ENCODE measurements at places on chromosomes 12 and 14.

DNA sequence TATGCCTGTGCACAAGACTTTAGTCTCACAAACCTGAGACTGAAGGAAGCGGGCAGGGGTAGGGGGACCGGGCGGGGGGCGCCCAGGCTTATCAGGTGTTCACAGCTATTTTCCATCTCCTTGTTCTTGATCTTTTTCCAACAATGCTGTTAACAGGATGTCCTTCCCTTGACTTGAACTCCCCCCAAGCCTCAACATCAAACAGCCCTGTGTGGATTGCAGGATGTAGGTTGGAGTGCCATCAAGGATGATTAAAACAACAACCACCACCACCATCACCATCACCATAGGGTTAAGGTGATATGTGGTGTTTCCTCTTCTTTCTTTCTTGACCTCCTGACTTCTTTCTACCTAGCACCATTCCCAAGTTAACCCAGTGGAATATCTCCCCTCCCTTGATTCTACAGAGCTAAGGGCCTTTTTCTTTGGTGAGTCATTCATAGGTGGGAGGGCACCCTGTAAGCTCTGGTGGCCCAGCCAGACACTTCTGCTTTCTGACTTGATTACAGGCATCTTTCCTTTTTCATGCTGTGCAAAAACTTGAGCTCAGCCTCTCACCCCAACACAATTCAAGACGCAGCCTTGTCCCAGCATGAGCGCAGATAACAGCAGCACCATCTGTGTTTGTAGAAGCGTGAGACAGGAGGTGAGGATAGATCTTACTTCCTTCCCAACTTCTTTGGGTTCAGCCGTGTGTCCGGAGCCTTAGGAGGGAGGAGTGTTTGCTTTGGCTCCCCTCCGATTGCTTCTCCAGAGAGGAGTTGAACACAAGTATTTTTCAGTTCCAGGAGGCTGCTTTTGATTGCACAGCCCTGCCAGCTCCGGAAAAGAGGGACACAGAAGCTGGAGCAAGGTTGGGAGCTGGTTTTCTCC, 26.8 kb downstream of the FLVCR2 start:
- DNase-seq, result no peak

DNA sequence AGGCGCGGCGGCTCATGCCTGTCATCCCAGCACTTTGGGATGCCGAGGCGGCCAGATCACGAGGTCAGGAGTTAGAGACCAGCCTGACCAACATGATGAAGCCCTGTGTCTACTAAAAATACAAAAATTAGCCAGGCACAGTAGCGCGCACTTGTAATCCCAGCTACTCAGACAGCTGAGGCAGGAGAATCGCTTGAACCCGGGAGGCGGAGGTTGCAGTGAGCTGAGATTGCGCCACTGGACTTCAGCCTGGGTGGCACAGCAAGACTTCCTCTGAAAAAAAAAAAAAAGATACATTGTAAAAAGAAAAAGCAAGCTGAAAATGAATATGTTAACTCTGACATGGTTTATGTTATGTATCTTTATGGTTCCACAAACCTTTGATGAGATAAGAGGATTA, 33.6 kb downstream of the RPGRIP1 start:
- no peak for DNase-seq

DNA sequence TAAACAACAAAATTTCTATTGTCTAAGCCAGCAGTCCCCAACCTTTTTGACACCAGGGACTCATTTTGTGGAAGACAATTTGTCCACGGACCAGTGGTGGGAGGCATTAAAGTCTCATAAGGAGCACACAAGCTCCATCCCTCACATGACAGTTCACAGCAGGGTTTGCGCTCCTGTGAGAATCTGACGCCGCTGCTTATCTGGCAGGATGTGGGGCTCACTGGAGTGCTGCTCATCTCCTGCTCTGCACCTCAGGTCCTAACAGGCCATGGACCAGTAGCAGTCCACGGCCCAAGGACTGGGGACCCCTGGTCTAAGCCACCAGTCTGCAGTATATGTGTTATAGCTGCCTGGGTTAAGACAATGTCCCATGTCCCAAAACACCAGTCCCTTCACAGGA, 27.2 kb downstream of the VCPKMT start:
- no peak for DNase-seq

DNA sequence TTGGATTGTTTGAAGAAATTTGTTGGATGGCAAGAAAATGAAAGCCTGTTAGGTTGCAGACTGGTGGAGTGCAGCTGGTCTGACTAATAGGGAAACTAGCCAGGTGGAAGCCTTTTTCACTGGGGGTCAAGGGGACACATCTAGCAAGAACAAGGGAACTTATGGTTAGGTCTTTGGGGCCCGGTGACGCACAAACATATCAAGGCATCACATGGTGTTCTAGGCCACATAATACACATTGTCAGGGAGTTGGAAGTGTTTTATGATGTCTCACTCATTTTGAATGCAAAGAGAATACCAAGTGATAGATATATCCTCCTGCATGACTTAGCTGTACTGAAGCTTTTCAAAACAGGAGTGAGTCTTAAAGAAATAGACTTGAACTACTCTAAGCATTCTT, 351.2 kb downstream of the KCNH5 start:
- no peak for DNase-seq

GRCh38 chr14:87745507-87746118, 247.4 kb downstream of the GALC start:
- DNase-seq, result no peak
